Bladder microvascular endothelial cell (primary cell): ENCODE measurements at places on chromosomes 1 and 21. TPM values are rescaled to one million over a fixed set of nuclear protein-coding genes. Genes with fewer than 3 reads are reported as not detected.

The RHBDL2 gene
- total RNA-seq, result 0.16 and 0.63 TPM in 2 replicates

The AGT gene
- not detected in 2 replicates for total RNA-seq

The OXCT2 gene
- 2.3 and 4.5 TPM in 2 replicates for total RNA-seq

The PYHIN1 gene
- total RNA-seq, result not detected in 2 replicates

The DDR2 gene
- 1.1 and 2.3 TPM in 2 replicates for total RNA-seq

The KISS1 gene
- total RNA-seq, result 0.38 and 2.1 TPM in 2 replicates

The ANKRD34A gene
- 0.13 and 0.32 TPM in 2 replicates for total RNA-seq

The BNIPL gene
- under 0.01 and 0.57 TPM in 2 replicates for total RNA-seq

The DNAJC28 gene
- total RNA-seq, result 0.97 and 1.4 TPM in 2 replicates

The NUP210L gene
- 0.06 and 0.16 TPM in 2 replicates for total RNA-seq

The OR2T2 gene
- not detected in 2 replicates for total RNA-seq

The PTAFR gene
- 0.13 and 0.16 TPM in 2 replicates for total RNA-seq

The FPGT gene
- total RNA-seq, result 7.6 and 13.5 TPM in 2 replicates

The HSD3B2 gene
- total RNA-seq, result not detected in 2 replicates

The FAM72D gene
- total RNA-seq, result 1.5 and 1.8 TPM in 2 replicates

The IL12RB2 gene
- total RNA-seq, result 0.19 TPM in 1 of 2 replicates, not detected in the other

The KCNJ9 gene
- total RNA-seq, result not detected in 2 replicates

The FCGR3A gene
- not detected in 2 replicates for total RNA-seq

The HOOK1 gene
- total RNA-seq, result 0.19 TPM in 1 of 2 replicates, not detected in the other

The CTBS gene
- 2.3 and 7.8 TPM in 2 replicates for total RNA-seq

The CLCA2 gene
- total RNA-seq, result under 0.01 TPM in 1 of 2 replicates, not detected in the other

The USP24 gene
- 33.8 and 75.6 TPM in 2 replicates for total RNA-seq

The C1orf185 gene
- not detected in 2 replicates for total RNA-seq

The ADCY10 gene
- total RNA-seq, result under 0.01 TPM in 2 replicates

The TDRD5 gene
- total RNA-seq, result not detected in 2 replicates

The RXRG gene
- not detected in 2 replicates for total RNA-seq

The STIL gene
- 7.0 and 7.7 TPM in 2 replicates for total RNA-seq

The CENPL gene
- total RNA-seq, result 10.3 and 15.2 TPM in 2 replicates

The IL20 gene
- total RNA-seq, result not detected in 2 replicates

The SLC37A1 gene
- total RNA-seq, result 5.5 and 16.9 TPM in 2 replicates

The C1orf116 gene
- under 0.01 TPM in 1 of 2 replicates, not detected in the other for total RNA-seq

The GNAT2 gene
- total RNA-seq, result 0.31 and 0.49 TPM in 2 replicates

The GREM2 gene
- total RNA-seq, result not detected in 2 replicates

The SPATA21 gene
- total RNA-seq, result not detected in 2 replicates

The OPTC gene
- not detected in 2 replicates for total RNA-seq

The TRIM46 gene
- total RNA-seq, result 1.6 and 4.5 TPM in 2 replicates

The NTNG1 gene
- total RNA-seq, result 0.32 and 2.6 TPM in 2 replicates

The RGS7 gene
- total RNA-seq, result 0.69 TPM in 1 of 2 replicates, not detected in the other

The WNT2B gene
- 0.97 and 4.1 TPM in 2 replicates for total RNA-seq

The RNASEL gene
- total RNA-seq, result 2.3 TPM in 2 replicates

The NHLH2 gene
- total RNA-seq, result under 0.01 TPM in 1 of 2 replicates, not detected in the other

The AADACL3 gene
- total RNA-seq, result not detected in 2 replicates

The ITLN2 gene
- not detected in 2 replicates for total RNA-seq

The C1QTNF12 gene
- 0.32 and 0.57 TPM in 2 replicates for total RNA-seq

The CYP4B1 gene
- 0.32 TPM in 1 of 2 replicates, not detected in the other for total RNA-seq

The LEMD1 gene
- 0.32 TPM in 1 of 2 replicates, not detected in the other for total RNA-seq

The ZZZ3 gene
- total RNA-seq, result 35.1 and 139 TPM in 2 replicates

The ARL8A gene
- total RNA-seq, result 15.9 and 29.1 TPM in 2 replicates

The CFAP107 gene
- not detected in 2 replicates for total RNA-seq

The CLCA1 gene
- total RNA-seq, result not detected in 2 replicates

The RIPK4 gene
- total RNA-seq, result under 0.01 and 0.06 TPM in 2 replicates

The ZSWIM5 gene
- 0.16 and 11.3 TPM in 2 replicates for total RNA-seq

The MROH9 gene
- not detected in 2 replicates for total RNA-seq

The S100A7A gene
- total RNA-seq, result not detected in 2 replicates

The NBPF6 gene
- not detected in 2 replicates for total RNA-seq

The SLFNL1 gene
- total RNA-seq, result 0.32 and 0.69 TPM in 2 replicates

The S100A1 gene
- total RNA-seq, result under 0.01 TPM in 1 of 2 replicates, not detected in the other

The PRAMEF8 gene
- not detected in 2 replicates for total RNA-seq

The LYPD8 gene
- not detected in 2 replicates for total RNA-seq
